Activated T-helper 17 cell treated with anti-CD3 and anti-CD28 coated beads, Interleukin-2, amount 50 U/mL, for 72 hours (primary cell): ENCODE measurements at places on chromosomes 1 and 21.

DNA sequence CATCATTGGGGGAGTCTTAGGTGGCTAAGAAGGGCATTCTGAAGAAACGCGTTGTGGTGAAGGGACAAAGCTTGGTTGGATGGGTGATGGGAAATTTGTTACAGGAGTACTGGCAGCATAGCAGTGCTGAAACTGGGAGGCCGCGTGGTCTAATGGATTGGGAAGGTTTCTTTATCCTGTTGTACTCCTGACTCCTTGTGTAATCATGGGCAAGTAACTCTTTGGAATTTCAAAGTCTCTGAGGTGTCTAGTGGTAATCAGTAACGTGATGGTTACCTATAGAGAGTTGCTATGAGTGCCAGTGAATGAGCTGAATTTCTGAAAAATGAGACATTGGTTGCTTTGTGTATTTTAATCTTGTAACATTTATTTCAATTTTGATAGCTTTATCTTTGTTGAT is 18.5 kb downstream of the DONSON start:
- no peak for ATAC-seq

GRCh38 chr1:235351898-235352297 is 15.3 kb upstream of the TBCE start:
- ATAC-seq: no peak

GRCh38 chr1:34319218-34319617 is 142.5 kb downstream of the C1orf94 start:
- ATAC-seq: no peak

DNA sequence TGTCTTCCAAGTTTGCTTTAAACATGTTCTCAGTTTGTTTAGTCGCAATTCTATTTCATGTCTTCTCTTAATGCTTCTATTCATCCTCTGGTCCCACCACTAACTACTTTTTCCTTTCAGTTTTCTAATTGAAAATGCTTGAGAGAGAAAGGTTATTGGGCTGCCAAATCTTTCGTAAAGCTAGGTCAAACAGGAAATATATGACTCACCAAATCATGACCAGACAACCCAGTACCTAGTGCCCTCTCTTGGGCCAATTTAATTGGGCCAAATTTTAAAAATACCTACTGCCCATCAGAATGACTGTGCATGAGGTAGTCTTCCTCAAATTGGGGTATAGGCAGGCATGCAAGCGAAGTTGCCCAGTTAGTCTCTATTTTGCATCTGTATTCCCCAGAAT is 295.4 kb upstream of the PBX1 start:
- ATAC-seq: no peak

DNA sequence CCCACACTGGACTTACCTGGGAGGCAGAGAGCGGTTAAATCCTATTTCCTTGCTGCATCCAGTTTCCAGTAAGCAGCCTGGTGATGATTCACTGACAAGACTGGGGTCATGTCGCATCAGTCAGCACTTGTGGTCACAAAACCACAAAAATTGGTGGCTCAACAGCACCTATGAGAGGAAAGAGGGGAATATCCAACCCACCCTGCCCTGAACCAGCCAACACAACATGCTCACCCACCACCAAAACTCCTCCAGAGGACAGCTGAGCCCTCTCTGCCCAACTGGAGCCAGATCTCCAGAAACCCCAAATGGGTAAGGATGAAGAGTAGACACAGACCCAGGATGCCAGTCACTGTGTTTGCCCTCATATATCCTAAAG is 64.0 kb downstream of the CD46 start:
- ATAC-seq: peak; percentile 89

- no peak for ATAC-seq
Measured at GRCh38 chr1:180931529-180931928, 18.8 kb downstream of the KIAA1614 start.

DNA sequence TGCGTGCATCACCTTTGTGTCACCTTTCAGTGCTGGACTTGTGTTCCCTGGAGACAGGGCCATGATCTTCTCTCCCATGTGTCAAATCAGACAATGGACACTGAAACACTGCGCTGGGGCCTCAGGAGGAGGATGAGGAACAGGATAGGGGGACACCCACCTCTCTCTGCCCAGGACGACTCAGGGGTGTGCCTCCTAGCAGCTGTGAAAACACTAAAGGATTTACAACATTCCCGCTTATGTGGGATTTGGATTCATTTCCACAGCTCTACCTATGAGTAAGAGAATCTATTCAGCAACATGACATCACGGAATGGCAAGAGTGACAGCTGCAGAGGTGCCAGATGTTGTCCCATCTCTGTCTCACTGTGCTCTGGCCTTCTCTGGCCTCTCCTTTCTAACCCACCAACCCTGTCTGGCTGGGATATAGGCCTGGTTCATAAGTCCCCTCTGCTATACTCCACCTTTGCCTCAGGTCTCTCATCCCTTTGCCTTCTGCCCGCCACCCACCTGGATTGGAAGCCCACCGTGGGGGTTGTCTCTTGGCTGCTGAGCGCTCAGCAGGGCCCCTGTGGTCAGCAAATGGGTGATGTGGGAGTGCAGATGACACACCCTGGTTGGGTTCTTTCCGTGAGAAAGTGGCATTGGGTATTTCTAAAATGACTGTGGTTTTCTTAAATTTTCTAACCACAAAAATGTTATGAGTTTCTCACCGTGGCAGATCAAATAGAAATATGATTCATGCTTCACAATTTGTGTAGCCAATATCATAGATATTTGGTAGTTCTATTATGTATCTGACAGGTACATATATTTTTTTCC is 47.1 kb upstream of the TLR5 start:
- ATAC-seq: peak; percentile 93

DNA sequence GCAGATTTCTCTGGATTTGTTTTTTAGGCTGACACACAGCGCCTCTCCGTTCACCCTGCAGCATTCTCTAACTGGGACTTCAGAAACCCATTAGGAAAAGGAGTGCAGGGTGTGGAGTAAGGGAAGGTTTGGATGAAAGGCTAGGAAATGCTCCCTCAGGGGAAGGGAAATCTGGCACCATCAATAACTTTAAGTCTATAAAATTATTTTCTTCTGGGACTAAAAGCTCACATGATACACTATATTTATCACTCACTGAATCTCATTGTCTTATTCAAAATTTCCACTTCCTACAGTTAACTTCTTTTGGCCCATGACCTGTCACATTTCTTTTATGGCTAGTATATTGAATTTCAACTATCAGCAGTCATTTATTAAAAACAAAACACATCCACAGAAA is 45.8 kb upstream of the HLX start:
- ATAC-seq: no peak

DNA sequence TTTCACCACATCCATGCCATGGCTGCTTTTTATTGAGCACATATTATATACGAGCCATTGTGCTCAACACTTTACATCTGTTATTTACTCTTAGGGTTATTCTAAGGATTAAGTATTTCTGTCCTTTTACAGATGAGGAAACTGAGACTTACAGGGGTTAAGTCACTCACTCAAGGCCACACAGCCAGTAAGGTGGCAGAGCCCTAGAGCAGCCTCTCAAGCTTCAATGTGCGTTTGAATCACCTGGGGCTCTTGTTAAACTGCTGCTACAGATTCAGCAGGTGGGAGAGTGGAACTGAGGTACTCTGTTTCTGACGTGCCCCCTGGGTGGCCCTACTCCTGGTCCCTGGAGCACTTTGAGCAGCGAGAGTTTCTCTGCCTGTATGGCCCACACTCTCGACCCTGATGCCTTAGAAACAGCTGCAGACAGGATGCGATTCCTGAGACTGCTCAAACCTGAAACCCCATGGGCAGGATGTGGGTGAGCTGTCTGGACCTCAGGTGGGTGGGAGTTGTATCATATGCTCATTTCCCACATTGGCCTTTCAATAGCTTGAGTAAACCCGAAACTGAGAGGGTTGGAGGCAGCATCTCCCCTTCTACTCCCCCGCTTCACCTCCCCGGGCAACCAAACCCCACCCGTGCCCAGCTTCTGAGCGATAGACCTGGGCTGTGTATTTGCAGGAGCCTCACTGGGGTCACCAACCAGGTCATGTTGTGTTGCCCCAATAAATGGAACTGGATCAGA is 59.3 kb downstream of the MAN1C1 start:
- ATAC-seq: peak; percentile 93

DNA sequence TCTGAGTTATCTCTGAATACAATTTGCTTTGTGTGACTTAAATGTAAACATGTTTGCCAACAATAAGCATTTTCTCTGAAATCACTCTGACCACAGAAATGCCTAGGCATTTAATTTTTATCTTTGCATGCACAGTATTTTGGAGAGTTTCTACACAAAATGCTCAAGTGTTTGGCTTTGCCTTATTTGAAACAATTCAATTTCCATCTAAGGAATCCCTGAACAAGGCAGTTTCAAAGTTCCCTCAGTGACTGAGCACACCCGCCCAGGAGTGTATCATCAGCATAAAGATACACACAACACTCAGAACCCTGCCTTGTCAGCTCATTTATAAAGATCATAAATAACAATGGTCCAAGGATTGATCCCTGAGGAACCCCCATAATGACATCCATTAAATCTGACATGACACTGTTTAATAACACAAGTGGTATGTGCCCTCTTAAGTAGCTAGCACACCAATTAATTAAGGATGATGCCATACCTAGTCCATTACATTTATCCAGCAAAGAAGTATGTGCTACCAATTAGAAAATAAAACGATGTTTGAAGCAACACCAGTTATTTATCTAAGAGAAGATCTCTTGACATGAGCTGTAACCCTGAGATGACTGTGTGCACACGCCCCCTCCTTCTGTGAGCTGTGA is 585.8 kb downstream of the ADGRL2 start:
- no peak for ATAC-seq

GRCh38 chr1:244349103-244349531 is 102.6 kb downstream of the ADSS2 start:
- ATAC-seq: peak; percentile 42

- ATAC-seq: no peak
Measured at GRCh38 chr1:169202791-169203665, 96.5 kb downstream of the ATP1B1 start.

DNA sequence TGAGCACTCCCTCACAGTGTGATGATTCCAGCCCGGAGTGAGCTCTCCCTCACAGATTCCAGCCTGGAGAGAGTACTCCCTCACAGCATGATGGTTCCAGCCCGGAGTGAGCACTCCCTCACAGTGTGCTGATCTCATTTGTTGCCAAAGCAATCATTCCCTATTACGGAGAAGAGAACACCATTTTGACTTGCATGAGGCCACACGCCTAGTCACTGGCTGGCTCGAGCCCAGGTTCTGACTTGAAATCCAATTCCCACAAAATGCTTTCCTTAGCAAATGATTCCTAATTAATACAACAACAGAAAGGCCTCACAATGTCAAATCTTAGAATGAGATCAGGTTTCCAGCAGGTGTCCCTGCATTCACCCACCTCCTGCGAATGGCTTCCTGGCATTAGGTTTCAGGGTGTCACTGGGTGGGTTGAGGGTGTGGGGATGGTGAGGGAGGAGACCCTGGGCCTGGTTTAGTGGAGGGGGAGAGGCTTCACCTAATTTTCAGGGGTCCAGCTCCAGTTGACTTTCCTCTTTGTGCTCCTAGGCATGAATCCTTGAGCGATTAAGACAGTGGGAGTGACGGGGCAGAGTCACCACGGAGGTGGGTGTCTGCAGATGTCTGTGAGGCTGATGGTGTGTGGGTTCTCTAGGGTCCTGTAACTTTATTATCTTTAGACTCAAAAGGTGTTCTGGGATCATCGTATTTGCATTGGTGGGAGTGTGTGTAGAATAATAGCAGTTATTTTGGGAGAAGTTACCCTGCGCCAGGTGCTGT is 158.5 kb downstream of the KCNJ6 start:
- ATAC-seq: no peak

DNA sequence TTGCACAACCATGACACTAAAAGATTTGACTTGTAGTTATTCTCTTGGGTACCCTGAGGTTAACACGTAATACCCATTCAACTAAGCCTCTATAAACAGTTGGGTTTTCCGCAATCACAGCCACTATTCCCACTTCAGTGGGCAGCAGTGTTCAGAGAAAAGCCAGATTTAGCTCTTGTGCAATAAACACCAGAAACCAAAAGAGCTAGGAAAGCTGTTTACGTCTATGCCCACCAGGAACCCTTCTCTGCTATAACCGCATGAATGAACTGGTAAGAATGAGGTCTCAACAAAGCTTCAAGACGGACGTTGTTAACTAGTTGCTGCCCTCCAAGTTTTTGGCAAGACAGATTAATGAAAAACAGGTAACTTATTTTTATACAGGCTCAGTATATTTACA is 101.3 kb downstream of the SLC45A1 start:
- no peak for ATAC-seq

DNA sequence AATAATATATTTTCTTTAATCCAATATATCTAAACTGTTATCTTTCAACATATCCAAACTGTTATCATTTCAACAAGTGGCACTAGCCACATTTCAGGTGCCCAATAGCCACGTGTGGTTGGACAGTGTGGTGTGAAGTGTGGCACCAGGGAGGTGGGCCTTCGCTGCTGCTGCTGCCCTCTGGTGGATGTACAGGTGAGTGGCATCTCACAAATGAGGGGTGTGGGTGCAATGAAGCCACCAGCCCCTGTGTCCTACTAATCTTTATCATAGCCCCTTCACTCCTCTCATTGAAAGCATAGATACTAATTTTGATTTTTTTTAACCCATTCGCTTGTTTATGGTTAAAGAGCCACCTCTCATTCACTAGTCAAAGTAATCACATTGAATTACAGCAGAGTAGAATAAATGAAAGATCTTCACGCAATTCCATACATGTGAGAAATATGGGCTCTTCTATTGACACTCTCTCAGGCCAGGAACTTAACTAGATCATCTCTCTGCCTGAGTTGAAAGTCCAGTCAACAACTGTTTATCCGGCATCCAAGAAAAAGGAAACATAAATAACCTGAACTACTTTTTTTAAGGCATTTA is 499.2 kb downstream of the OMA1 start:
- ATAC-seq: no peak

DNA sequence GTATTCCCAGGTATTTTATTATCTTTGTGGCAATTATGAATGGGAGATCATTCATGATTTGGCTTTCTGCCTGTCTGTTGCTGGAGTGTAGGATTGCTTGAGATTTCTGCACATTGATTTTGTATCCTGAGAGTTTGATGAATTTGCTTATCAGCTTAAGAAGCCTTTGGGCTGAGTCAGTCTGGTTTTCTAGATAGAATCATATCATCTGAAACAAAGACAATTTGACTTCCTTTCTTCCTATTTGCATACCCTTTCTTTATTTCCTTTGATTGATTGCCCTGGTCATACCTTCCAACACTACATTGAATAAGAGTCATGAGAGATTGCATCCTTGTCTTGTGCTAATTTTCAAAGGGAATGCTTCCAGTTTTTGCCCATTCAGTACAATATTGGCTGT is 8.0 kb downstream of the OR2L3 start:
- ATAC-seq: no peak

DNA sequence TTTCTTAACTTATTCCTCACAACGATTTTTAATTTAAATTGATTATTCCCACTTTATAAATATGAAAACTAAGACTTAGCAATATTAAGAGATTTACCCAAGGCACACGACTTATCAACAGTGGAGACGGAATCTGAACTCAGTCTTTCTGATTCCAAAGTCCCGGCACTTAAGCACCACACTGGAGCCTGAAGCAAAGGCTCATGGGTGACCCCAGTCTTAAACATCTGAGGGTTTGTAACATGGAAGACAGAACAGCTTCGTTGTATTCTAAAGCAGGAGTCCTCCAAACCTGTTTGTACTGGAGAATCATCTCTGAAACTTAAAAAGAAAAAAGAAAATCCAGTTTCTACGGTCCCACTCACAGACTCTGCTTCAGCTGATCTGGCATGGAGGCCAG is 519.5 kb downstream of the SMYD3 start:
- no peak for ATAC-seq

GRCh38 chr1:204128464-204128963 is 23.3 kb downstream of the ETNK2 start:
- ATAC-seq: peak; percentile 6
